Dermis lymphatic vessel endothelial cell (primary cell): ENCODE measurements at places on chromosomes 2 and 18. TPM values are rescaled to one million over a fixed set of nuclear protein-coding genes. Genes with fewer than 3 reads are reported as not detected.

Gene OTOS
- total RNA-seq, result not detected in 2 replicates

Gene TFPI
- total RNA-seq, result 1,499 and 2,580 TPM in 2 replicates

Gene SPC25
- total RNA-seq, result 0.76 and 1.4 TPM in 2 replicates

Gene OTX1
- 0.09 and 0.11 TPM in 2 replicates for total RNA-seq

Gene MTIF2
- total RNA-seq, result 23.3 and 35.2 TPM in 2 replicates

Gene HDLBP
- total RNA-seq, result 759 and 892 TPM in 2 replicates

Gene RNU2-63P
- 23.5 and 93.7 TPM in 2 replicates for total RNA-seq

Gene HNMT
- 4.0 and 4.4 TPM in 2 replicates for total RNA-seq

Gene SOCS6
- total RNA-seq, result 26.8 and 42.7 TPM in 2 replicates

Gene ALMS1
- total RNA-seq, result 4.4 and 7.1 TPM in 2 replicates

Gene GAD1
- total RNA-seq, result 0.52 and 0.76 TPM in 2 replicates

Gene USP40
- total RNA-seq, result 21.6 and 27.2 TPM in 2 replicates

Gene NIFK
- total RNA-seq, result 40.0 and 41.3 TPM in 2 replicates

Gene CDH7
- not detected in 2 replicates for total RNA-seq

Gene TXNDC2
- total RNA-seq, result not detected in 2 replicates

Gene CIDEA
- total RNA-seq, result 0.33 and 0.52 TPM in 2 replicates

Gene ABCG8
- total RNA-seq, result not detected in 2 replicates

Gene ID2
- total RNA-seq, result 62.6 and 63.7 TPM in 2 replicates

Gene IL1R1
- 40.5 and 49.8 TPM in 2 replicates for total RNA-seq

Gene ALLC
- total RNA-seq, result not detected in 2 replicates

Gene IL36B
- not detected in 2 replicates for total RNA-seq

Gene CFAP65
- total RNA-seq, result not detected in 2 replicates

Gene CRYBA2
- not detected in 2 replicates for total RNA-seq

Gene CNNM4
- total RNA-seq, result 1.3 and 1.6 TPM in 2 replicates

Gene SCYGR4
- not detected in 2 replicates for total RNA-seq

Gene XIRP2
- total RNA-seq, result under 0.01 and 0.09 TPM in 2 replicates

Gene NEDD4L
- total RNA-seq, result 9.7 and 10.4 TPM in 2 replicates

Gene REEP1
- 17.7 and 22.9 TPM in 2 replicates for total RNA-seq

Gene KCNIP3
- 0.11 and 0.17 TPM in 2 replicates for total RNA-seq

Gene SRSF7
- total RNA-seq, result 120 and 130 TPM in 2 replicates

Gene GNAL
- 0.26 and 0.33 TPM in 2 replicates for total RNA-seq

Gene SIX3
- not detected in 2 replicates for total RNA-seq

Gene CCDC74B
- 0.17 and 5.0 TPM in 2 replicates for total RNA-seq

Gene TUBA4B
- total RNA-seq, result not detected in 2 replicates

Gene MATN3
- total RNA-seq, result 0.52 and 0.76 TPM in 2 replicates

Gene SP100
- 48.9 and 56.7 TPM in 2 replicates for total RNA-seq

Gene RPS27A
- total RNA-seq, result 910 and 984 TPM in 2 replicates

Gene NOP58
- 24.2 and 38.4 TPM in 2 replicates for total RNA-seq

Gene TRIP12
- 262 and 271 TPM in 2 replicates for total RNA-seq

Gene RTKN
- total RNA-seq, result 17.7 and 20.2 TPM in 2 replicates

Gene VWA3B
- not detected in 2 replicates for total RNA-seq

Gene GPR55
- total RNA-seq, result not detected in 2 replicates

Gene EHD3
- 6.6 and 10.8 TPM in 2 replicates for total RNA-seq

Gene HOXD11
- 0.11 TPM in 1 of 2 replicates, not detected in the other for total RNA-seq

Gene KIAA1328
- total RNA-seq, result 2.9 and 4.6 TPM in 2 replicates

Gene TEX261
- total RNA-seq, result 28.0 and 28.9 TPM in 2 replicates

Gene HRH4
- not detected in 2 replicates for total RNA-seq

Gene GALNT3
- total RNA-seq, result 0.11 and 0.17 TPM in 2 replicates

Gene UGT1A3
- not detected in 2 replicates for total RNA-seq

Gene OR6B2
- not detected in 2 replicates for total RNA-seq

Gene SMCHD1
- 49.6 and 59.9 TPM in 2 replicates for total RNA-seq

Gene ARHGAP25
- total RNA-seq, result 11.2 and 15.0 TPM in 2 replicates

Gene MEP1B
- total RNA-seq, result 0.09 TPM in 1 of 2 replicates, not detected in the other

Gene ICA1L
- 0.98 and 2.2 TPM in 2 replicates for total RNA-seq

Gene PTPRM
- 70.7 and 96.3 TPM in 2 replicates for total RNA-seq

Gene ASB18
- not detected in 2 replicates for total RNA-seq
